ENCODE measurements at places on chromosomes 13 and 19.

DNA sequence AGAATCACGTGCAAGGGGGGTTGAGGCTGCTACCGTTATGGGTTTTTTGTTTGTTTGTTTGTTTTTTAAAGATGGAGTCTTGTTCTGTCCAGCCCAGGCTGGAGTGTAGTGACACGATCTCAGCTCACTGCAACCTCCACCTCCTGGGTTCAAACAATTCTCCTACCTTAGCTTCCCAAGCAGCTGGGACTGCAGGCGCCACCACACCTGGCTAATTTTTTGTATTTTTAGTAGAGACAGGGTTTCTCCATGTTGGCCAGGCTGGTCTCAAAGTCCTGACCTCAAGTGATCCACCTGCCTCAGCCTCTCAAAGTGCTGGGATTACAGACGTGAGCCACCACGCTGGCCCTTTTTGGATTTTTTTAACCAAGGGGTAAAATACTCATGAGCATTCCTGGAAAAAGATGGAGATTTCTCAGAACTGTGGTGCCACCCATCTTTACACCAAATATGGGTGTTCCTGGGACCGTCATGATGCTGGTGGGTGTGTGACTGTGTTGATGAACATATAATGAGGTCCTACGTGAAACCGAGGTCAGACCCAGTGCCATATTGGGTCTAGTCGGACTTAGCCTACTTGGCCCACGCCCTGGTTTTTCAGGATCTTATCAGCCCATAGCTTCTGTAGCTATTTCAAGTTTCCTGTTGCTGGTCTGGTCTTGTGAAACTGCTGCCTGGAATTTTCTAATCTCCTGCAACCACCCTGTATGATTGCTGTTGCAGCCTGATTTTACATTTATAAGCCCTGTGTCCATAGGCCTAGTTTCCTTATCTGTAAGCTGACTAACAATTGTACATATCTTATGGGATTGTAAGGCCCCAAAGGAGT is 6.2 kb downstream of the PPP1R15A start:
- DNase-seq = no peak

DNA sequence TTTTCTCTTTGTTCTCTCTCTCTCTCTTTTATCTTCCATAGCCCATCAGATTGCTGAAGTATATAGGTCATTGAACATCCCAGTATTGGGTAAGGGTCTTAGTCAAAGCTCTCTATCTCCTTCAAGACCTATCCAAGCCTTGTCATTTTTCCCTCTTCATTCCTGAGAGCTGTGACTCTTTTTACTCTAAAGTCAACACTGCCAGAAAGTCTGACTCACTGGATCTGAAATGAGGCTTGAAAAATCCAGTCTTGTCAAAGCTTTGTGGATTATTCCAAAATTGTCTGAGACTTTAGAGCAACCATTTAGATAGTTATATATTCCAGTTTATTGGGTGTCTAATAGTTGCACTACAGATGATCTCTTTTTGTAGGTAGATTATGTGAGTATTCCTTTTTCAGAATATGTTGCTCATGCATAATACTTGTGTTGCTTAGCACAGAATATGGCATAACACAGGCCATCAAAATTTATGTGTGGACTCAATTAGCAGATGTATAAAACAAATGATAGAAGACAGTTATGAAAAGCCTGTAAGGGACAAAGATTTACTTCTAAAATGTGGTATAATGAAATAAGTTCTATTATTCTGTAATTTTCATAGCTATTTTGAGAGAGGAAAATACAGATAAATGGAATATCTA is 389.3 kb upstream of the PCDH9 start:
- DNase-seq = no peak

GRCh38 chr19:46133101-46133627 is 8.7 kb upstream of the IGFL3 start:
- DNase-seq = no peak

DNA sequence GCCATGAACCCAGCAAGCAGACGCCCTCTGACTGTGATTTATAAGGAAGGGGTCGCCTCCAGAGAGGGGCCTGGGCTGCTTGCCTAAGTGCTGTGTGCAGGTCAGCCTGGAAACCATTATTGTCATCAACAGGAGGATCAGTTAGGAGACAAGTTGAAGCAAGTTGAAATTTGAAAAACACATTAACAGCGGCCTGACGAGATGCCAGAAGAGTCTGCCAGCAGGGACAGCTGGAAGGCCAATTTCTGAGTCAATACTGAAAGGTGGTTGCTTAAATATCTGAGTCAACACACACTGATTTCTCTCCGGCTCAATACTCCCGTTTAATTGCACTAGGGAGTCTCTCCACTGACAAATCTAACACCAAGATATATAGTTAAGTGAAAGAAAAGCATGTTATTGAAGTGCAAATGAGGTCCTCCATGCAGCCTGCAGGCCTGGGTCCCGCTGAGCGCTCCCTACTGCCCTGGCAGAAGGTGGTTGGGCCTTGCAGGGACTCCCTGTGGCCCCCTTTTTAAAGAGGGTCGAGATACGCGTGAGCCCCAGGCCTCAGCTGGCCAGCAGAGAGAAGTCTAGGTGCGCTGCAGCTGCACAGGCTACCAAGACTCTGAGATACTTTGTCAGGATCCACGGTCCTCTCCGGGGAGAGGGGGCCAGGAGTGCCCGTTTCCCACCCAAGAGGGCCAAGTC is 91.1 kb downstream of the RNASEH2B start:
- no peak for DNase-seq

DNA sequence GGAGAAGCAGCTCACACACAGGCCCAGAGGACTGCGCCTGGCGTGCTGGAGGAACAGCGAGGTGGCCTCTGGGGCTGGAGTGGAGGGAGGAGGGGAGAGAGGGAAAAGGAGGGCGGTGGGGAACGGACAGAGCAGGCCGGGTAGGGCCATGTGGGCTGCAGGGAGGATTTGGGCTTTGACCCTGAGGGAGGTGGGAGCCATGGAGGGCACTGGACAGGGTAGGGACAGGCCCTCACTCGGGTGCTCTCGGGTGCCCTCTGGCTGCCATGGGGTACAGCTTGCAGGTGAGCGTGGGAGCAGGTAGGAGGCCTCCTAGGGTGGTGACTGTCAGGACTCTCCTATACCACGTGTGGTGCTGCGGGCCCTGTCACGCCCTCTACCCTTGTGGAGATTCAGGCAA is 22.8 kb downstream of the PLIN4 start:
- DNase-seq = no peak

DNA sequence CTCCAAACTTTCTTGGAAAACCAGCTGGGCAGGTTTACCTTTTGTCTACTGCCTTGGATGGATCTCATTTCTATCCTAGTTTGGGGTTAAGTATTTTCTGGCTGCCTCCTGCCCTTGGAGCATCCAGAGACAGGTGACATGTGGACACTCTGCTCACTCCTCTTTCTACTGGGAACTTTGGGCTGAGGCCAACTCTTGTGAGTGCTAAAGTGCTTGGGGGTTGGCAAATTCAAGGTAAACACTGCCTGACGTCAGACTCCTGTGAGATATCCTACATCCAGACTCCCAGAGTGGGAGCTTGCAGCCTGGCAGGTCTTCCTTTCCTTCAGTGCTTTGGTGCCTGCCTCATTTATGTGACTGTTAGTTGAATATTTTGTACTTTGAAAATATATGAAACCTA is 388.1 kb downstream of the KCNRG start:
- no peak for DNase-seq

- peak; percentile 52 for DNase-seq
These were observed 13.2 kb upstream of the ASF1B start for GRCh38 chr19:14149509-14149994.

DNA sequence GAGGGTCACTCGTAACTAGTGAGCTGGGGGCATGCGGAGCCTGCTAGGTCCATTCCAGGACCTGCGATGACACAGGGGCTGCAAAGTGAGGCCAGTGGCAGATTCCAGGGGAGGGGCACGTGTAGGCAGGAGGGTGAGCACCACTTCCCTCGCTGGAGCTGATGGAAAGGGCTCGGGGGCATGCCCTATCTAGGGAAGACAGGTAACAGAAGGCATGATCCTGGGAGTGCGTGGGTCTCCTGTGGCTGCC is 51.2 kb downstream of the KLF2 start:
- DNase-seq = no peak

DNA sequence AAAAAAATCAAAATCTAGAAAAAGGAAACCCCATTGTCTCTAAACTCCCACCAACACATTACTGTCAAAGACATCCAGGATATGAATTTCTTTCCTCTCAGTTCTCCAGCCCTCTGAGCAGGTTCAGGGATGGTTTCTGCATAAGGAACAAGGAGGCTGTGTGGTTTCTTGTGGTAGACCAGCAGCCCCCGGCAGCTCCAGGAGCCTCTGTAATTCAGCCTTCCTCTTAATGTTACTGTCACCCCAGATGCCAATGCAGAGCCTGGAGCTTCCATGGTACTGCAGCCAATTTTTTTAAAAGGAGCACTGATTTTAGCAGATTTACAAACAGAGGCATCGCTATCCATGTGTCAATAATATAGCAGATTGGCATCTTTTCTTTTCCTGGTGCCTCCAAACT is 100.6 kb upstream of the FAM216B start:
- DNase-seq = no peak

- DNase-seq = no peak
These were observed 4.4 kb downstream of the AKT2 start for GRCh38 chr19:40280608-40281221.
